ENCODE measurements at places on chromosomes 4 and X. TPM values are rescaled to one million over a fixed set of nuclear protein-coding genes. Genes with fewer than 3 reads are reported as not detected.

Gene SRD5A3
- total RNA-seq: 19.4 TPM

Gene F8A1
- 26.8 TPM for total RNA-seq

Gene RHOXF1
- not detected for total RNA-seq

DNA sequence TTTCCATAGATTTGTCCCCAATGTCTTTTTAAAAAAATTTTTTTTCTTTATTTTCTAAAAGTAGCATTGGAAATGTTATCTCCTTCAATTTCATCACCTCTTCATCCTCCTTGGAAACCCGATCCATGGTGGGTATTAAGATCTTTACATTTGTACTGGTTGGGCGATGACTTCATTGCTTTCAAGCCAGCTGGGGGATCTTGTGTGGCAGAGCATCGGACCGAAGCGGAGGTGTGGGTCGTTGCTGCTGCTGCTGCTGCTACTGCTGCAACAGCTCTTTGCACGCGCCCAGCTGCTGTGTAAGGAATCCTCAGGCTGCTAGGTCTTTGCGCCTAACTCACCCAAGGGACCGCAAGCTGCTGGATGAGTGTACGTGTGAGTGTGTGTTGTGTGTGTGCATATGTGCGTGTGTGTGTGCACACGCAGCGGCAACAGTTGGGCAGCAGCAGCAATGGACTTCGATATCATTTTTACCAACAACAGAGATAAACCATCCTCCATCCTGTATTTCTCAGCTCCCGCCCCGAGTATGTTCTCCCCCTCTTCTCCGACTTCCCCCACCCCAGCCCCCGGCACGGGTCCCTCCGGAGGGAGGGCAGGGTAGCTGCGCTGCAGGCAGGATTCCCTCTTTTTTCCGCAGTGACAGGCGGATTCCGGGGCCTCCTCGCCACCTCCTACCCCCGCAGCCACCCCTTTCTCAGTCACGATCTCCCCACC lies 768 bp upstream of the CDKL5 start:
- H3K36me3 ChIP-seq: no peaks in the 10 kb centered on the region
- no peaks in the 10 kb centered on the region for H3K4me1 ChIP-seq
- DNase-seq: no peak
- H3K4me3 ChIP-seq: peak overlapping the region; percentile 33
- H3K27me3 ChIP-seq: no peaks in the 10 kb centered on the region

GRCh38 chr4:77731656-77732055 lies 87.5 kb downstream of the CNOT6L start:
- H3K4me1 ChIP-seq: no peaks in the 10 kb centered on the region
- no peak overlapping the region for H3K4me3 ChIP-seq
- DNase-seq: no peak

GRCh38 chrX:11189097-11189496 lies 78.0 kb downstream of the HCCS start:
- no peak for DNase-seq
- no peak overlapping the region for H3K4me3 ChIP-seq
- H3K4me1 ChIP-seq: no peaks in the 10 kb centered on the region
- H3K36me3 ChIP-seq: no peaks in the 10 kb centered on the region
- H3K27me3 ChIP-seq: no peaks in the 10 kb centered on the region

All from H1 (cell line).